T-helper 17 cell (primary cell): ENCODE measurements at places on chromosomes 7 and 10. TPM values are rescaled to one million over a fixed set of nuclear protein-coding genes. Genes with fewer than 3 reads are reported as not detected.

GIMAP7 gene
- total RNA-seq: 68.3 TPM

DNA sequence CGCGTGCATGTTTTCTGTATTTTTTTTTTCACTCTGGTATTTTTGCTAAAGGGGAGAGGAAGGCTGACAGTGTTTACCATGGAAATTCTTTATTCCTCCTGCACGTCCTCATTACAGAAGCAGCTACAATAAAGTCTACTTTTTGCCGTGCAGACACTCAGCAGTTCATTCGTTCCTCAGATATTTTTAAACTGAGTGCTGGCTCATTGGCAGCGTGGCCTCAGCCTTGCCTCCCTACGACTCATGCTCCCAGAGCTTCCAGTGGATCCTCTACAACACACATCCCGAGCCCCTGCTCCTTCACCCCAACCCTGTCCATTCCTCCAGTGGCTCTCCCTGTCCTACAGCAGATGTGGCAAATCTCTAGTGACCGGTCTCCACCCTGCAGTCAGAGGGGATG lies 239.2 kb upstream of the ZMIZ1 start:
- no peak for DNase-seq

GCC1 gene
- 27.4 TPM for total RNA-seq

CYP2C19 gene
- not detected for total RNA-seq

ATG9B gene
- 5.3 TPM for total RNA-seq

DNA sequence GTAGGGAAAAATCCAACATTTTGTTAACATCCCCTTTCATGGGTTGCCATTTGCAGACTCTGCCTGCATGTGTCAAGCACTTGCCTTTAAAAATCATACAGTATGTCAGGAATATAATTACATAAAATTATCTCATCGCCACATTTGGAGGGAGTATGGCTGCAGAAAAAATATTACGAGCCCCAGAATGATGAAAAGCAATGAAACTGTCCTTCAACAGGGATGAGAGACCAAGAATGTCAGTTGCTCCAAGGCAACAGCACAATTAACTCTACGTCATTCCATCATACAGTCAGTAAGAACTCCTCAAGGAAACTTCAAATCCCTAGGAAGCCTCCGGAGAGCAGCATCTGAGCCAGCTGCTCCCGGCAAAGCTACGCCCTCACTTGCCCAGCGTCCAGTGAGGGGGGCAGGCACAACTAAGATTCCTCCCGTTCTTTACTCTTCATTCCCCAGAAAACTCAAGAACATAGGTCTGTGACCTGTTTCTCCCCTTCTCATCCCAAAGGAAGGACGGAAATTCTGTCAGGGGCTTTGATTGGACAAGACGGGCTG lies 132.9 kb downstream of the ANLN start:
- DNase-seq: no peak

DNA sequence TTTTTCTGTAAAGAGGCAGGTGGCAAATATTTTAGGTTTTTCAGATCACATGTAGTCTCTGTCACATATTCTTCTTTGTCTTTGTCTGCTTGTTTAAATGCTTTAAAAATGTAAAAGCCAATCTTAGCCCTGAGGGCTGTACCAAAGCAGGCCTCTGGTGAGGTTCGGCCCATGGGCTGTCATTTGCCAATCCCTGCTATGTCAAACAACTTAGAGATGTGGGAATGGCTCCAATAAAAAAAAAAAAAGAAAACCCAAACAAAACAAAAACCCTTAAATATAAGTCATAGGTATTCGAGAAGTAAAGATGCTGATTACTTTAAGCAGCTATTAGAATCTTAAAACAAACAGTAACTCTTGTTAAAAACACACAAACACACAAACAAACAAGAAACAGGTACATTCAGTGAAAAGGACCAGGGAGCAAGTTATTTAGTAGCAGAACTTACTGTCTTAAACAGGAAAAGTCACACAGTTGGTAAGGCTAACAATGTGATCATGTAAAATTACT lies 61.4 kb upstream of the NAMPT start:
- no peak for DNase-seq

OPN1SW gene
- not detected for total RNA-seq

DNA sequence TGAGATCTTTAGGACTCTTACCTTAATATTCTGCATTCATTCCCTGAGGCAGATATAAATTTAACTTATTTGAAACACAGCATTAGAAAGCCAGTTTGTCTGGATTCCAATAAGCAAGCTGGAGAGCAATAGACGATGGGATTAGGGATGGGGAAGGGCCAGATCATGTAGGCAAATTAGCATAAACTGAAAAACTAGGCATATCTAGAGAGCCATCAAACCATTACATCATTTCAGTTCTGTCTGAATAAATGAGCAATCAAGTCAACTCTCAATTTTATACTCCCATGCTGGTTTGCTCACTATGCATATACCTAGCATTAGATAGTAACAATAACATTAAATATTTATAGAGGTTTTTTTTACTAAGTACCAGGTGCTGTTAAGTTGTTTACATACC lies 583.6 kb upstream of the LRRN3 start:
- DNase-seq: no peak

GRCh38 chr10:107059872-107060271 lies 104.6 kb downstream of the SORCS1 start:
- no peak for DNase-seq

DNA sequence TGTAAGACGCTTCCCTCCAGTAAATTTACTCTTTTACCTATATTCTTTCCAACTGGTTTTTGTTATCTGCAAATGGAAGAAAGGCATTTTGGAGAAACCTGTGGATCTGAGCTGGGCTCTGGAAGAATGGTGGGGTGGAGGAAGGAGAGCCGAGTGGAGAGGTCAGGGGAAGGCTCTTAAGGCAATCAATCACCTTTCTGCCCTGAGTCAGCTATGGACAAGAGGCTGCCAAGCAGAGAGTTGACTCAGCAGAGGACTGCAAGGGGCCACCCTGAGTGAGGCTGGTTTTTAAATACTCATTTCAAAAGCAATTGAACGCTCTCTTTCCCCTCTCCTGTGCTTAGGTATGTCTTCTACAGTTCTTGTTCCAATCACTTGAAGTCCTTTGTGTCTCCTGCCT lies 81.8 kb downstream of the SPAG6 start:
- no peak for DNase-seq

FFAR4 gene
- total RNA-seq: not detected
